ENCODE measurements at places on chromosomes 6 and 20. TPM values are rescaled to one million over a fixed set of nuclear protein-coding genes. Genes with fewer than 3 reads are reported as not detected.

PABPC1L gene
- 94.8 TPM for polyA plus RNA-seq

LY6G5B gene
- polyA plus RNA-seq = 38.1 TPM

DNA sequence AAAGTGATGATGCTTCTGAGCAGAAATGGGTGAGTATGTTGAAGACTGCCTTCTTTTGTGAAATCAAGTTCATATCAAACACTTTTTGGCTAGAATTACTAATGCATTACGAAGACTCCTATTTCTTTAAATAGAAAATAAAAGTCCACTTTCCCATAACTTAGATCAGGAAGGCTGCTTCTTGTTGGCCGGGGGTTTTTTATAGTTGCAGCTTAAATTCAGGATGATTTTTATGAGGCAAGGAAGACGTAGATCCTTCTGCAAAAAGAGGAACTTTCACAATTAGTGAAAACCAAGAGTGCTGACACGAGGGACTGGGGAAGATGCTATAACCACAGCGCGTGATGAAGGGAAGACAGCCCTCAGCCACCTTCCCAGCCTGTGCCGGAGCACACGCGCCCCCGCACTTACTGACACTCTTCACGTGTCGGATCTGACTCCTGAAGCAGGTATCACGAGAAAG, 206.1 kb upstream of the PRDM1 start:
- no peak for DNase-seq

DNA sequence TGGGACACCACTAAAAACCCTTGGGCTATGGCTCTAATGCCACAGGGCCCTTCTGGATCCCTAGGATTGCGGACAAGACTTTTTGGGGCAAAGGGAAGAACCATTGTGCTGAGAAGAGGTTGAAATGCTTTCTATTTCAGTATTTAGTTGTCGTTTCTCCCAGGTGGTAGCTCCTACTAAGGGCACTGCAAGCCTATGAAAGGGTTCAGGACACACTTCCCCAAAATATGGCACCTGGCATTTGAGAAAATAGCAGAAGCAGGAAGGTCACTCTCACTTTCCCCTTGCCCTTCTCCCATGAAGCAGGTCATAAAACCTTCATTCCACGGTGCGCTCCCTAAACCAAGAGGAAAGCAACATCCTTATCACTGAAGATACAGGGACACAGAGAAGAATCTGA, 125.4 kb upstream of the GPR6 start:
- no peak for DNase-seq

- peak; percentile 72 for DNase-seq
These were observed 22.1 kb upstream of the SNTA1 start for GRCh38 chr20:33465481-33466302.

DNA sequence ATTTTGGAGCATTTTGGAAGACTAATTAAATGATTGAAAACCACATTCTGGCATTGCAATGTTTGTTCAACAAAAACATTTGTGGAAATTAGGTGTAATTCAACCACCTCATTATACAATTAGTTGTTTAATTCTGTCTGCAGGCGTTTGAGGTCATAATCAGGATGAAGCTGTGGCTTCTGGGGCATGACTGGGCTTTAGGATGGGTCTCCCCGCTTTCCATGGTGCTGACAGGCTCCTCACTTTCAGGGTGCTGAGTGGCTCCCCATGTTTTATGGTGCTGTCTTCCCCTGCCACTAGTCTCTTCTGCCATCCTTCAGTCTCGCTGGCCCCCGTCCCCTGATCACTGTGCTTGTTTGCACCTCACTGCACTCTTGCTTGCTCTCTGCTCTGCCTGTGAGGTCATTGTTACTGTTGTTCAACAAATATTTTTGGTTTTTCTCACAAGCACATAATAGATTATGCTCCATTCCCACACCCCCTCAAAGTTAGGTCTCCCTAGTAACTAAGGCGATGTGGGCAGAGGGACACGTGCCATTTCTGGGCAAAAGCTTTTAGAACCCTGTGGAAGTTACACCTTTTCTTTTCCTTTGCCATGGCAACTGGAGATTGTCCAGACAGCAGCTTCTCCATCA, 25.4 kb upstream of the ZNF831 start:
- DNase-seq = no peak

DNA sequence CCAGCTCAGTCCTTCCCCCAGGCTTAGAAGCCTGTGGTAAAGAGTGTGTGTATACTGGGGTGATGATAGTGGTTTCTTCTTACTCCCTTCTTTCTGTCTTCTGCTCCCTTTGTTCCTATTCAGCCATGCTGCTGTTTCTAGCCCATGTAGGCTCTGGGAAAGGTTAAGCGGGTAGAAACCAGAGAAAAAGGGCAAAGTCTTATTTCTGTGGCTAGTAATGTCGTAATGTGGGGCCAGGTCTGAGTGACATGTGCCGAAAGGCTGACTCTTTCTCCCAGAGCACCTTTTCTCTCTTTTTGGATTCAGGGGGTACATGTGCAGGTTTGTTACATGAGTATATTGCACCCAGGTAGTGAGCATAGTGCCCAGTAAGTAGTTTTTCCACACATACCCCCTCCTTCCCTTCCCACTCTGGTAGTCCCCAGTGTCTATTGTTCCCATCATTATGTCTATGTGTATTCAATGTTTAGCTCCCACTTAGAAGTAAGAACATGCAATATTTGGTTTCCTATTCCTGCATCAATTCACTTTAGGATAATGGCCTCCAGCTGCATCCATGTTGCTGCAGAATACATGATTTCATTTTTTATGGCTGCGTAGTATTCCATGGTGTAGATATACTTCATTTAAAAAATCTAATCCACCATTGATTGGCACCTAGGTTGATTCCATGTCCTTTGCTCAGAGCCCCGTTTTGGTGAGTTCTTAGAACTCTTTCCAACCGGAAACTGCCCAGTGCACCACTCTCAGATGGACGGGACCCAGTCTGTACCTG, 74.3 kb downstream of the EFHC1 start:
- DNase-seq = no peak

DNA sequence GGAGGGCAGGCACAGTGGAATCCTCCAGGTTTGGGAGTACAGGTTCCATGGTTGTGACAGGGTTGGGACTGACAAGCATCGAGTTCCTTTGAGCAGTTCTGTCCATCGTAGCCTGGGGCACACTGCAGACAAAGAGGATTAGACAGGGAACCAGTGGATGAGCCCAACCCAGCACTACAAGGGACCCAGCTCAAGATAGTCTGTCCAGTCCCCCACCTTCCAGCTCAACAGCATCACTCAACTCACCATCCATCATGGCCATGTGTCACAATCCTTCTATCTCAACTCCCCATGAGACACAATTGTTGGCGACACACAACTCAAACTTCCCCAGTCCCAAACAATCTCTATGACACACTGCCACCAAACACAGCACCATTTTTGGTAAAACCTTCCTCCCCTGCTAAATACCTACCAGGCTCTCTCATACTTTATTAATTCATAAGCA, 11.8 kb upstream of the GPSM3 start:
- no peak for DNase-seq

- no peak for DNase-seq
These were observed 59.4 kb downstream of the SLC35B3 start for GRCh38 chr6:8375916-8376315.

- no peak for DNase-seq
These were observed 157.2 kb upstream of the CARMIL1 start for GRCh38 chr6:25122001-25122400.

GRCh38 chr6:86193821-86194220, 551.1 kb upstream of the SYNCRIP start:
- no peak for DNase-seq

GRCh38 chr20:31685853-31686643, 36.6 kb downstream of the BCL2L1 start:
- DNase-seq = no peak

- no peak for DNase-seq
These were observed 17.4 kb upstream of the PLCB4 start for GRCh38 chr20:9051508-9051907.

All from renal pelvis (tissue), 12 donors.